Epithelial cell of esophagus (primary cell): ENCODE measurements at places on chromosomes 6 and 20.

DNA sequence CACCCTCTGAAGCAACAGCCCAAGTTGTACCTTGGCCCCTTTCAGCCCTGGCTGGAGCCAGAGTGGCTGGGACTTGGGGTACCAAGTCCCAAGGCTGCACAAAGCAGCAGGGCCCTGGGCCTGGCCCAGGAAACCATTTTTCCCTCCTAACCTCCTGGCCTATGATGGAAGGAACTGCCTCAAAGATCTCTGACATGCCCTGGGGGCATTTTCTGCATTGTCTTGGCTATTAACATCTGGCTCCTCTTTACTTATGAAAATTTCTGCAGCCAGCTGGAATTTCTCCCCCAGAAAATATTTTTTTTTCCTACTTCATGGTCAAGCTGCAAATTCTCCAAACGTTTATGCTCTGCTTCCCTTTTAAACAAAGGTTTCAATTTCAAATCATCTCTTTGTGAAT is 269.4 kb upstream of the CDYL start:
- DNase-seq, result no peak

DNA sequence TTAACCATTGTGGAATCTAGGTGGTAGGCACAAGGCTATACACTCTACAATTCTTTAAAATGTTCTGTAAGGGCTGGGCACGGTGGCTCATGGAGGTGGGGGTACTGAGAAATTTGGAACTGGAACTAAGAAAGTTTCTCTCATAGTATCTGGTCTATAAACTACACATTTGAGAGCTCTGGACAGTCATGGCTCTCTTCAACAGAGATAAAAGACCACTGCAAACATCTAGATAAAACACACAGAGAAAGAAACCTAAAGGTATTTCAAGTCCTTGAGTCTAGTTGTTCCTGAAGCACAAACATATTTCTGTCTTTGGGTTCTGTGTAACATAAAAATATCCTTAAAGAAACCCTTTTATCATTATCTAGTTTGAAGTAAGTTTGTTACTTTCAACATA is 35.2 kb downstream of the ILRUN start:
- DNase-seq, result no peak

DNA sequence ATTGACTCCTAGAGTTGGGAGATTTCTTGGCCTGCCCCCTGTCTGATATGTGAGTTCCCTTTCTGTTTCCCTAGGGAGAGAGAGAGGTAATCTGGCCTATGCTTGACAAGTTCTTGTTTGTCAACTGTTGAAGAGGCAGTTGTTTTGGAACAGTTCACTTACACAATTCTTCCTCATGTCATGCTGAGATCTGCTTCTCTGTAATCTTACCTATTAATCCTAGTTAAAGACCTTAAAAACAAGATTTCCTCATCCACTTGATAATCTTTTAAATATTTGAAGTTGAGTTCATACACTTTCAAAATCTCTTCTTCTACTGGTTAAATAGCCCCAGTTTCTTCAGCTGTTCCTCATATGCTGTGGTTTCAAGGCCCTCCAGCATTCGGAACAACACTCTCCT is 89.9 kb downstream of the FIG4 start:
- no peak for DNase-seq

GRCh38 chr6:167757249-167757648 is 69.5 kb upstream of the AFDN start:
- DNase-seq, result no peak
